ENCODE measurements at places on chromosomes 7 and 10. TPM values are rescaled to one million over a fixed set of nuclear protein-coding genes. Genes with fewer than 3 reads are reported as not detected.

NKX1-2 gene
- not detected for polyA plus RNA-seq

LRRC18 gene
- not detected for polyA plus RNA-seq

GRCh38 chr7:46068159-46068558 lies 147.1 kb upstream of the IGFBP3 start:
- no peak for DNase-seq

DNA sequence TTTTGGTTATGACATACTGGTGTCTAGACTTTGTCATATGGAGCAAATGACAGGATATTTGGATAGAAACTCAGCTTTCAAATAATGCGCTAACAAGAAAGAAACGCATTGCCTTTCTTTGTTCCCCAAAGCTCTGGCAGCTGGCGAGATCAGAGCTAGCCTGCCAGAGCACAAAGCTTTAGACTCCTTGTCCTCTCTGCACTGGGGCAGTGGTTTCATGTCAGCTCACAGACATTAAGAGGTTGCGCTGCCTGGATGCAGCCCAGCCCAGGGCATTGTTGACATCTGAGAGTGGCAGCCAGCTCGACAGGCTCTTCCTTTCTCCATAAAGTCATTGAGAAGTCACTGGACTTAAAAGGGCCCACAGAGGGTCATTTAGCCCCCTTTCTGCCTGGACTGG lies 212.0 kb downstream of the PLXNA4 start:
- no peak for DNase-seq
